ENCODE measurements at places on chromosomes 2 and 18.

GRCh38 chr2:196088203-196088602 is 19.6 kb upstream of the DNAH7 start:
- peak; percentile 26 for DNase-seq

DNA sequence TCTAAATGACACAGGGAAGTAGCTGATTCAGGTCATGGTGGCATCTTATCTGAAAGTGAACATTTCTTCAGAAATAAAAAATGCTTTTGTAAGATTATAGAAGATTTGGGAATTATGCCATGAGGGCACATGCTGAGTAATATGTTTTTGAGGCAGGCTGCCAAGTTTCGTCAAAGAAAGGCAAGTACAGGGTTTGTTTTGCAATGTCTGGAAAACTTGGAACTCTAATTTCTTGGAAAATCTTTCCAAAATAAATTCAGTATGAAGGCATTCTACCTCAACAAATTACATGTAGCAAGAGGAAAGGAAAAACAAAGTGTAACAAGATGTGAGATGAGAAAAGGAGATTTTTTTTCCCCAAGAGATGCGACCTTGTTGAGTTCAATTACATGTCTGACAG is 167.7 kb downstream of the PLCL1 start:
- no peak for DNase-seq

DNA sequence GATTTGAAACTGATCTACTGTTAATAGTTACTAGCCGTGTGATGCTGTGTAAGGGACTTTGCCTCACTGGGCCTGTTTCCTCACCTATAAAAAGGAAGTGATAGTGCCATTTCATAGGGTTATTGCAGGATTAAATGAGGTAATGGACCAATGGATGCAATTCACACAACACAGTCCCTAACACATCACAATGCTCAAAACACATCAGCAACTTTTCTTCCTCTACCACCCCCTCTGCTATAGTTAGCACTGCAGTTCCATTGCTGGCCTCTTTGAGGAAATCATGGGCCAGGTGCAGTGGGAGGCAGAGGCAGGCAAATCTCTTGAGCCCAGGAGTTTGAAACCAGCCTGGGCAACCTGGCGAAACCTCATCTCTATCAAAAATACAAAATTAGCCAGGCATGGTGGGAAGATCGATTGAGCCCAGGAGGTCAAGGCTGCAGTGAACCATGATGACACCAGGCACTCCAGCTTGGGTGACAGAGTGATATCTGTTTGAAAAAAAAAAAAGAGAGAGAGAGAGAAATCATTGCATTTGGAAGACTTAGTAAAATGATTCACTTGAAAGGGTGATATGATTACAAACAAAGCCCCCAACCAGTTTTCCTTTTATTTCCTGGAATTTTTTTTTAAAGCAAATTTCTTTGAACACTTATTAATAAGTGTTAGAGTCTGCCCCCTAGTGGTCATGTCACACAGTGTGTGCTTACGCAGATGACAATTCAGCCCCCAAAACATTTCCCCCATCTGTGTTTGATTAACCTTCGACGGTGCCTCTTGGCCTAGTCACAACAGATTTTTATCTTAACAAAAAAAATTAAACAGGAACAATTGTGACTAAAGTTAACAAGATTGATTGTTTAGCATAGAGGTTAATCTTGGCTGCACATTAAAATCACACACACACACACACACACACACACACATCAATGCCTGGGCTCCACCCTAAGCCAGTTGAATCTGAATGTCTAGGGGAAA is 88.6 kb upstream of the BCL11A start:
- DNase-seq = no peak

DNA sequence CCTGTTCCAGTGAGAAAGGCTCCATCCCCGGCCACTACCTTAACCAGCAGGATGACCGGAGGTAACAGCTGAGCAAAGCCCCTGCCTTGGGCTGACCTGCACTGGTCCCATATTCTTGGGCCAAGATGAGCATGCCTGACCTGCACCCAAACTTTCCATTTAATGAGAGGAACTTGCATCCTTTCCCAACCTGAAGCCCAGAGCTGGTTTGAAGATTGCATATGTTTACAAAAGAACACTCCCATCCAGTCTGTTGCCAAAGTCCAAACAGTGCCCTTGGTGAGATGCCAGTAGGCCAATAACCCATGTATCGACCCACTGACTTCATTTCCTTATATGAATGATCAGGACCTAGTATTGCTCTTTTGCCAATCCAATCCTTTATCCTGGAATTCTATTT is 5.5 kb upstream of the NPAS2 start:
- no peak for DNase-seq

GRCh38 chr2:156399224-156399949 is 36.8 kb upstream of the GPD2 start:
- no peak for DNase-seq

DNA sequence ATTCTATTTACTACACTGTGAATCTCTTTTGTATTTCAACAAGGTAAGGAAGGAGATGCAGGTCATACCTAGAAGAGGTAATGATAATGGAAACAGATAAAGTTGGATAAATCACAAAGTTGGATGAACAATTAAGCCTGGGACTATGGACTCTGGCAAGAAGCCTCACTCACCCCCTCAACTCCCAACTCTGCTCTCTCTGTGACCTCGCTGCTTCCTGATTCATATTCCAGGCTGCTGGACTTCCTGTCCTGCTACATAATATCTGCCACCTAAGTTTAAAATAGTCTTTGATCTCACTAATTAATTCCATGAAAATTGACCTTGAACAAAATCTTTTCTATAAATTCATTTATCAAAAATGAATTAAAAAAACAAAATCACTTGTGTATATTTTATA is 215.3 kb downstream of the CALCRL start:
- no peak for DNase-seq

DNA sequence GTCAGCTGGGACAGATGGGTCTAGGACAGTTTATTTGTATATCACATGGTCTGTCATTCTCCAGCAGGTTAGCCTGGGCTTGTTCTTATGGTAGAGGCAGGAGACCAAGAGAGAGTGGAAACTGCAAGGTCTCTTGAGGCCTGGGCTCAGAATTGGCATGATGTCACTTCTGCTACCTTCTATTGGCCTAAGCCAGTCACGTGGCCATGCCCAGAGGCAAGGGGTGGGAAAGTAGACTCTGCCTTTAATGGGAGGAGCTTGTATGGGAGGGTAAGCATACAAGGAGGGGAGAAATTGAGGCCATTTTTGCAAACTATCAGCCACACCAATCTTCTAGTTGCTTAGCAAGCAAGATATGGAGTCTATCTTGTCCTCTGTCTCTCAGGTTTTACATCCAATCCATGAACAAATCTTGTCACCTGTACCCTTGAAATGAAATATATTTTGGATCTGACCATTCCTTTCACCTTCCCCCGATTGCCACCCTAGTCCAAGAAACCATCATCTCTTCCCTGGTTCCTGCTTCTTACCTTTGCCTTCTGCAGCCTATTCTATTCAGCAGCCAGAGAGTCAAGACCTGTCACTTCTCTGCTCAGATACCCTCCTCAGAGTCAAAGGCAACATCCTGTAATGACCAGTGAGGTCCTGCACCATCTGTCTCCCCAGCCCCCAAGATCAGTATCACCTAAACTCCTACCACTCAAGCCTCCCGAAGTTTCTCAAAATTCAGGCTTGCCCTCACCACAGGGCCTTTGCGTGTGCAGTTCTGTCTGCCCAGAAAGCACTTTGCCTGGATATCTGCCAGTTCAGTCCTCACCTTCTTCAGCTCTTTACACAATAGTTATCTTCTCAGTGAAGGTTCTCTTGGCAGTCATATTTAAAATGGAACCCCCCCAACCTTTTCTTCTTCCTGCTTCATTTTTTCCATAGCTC is 240.0 kb downstream of the LOXHD1 start:
- no peak for DNase-seq

GRCh38 chr2:204019572-204020501 is 83.3 kb downstream of the ICOS start:
- peak; percentile 91 for DNase-seq

- DNase-seq = no peak
These were observed 63.6 kb downstream of the COX7A2L start for GRCh38 chr2:42297322-42297936.

DNA sequence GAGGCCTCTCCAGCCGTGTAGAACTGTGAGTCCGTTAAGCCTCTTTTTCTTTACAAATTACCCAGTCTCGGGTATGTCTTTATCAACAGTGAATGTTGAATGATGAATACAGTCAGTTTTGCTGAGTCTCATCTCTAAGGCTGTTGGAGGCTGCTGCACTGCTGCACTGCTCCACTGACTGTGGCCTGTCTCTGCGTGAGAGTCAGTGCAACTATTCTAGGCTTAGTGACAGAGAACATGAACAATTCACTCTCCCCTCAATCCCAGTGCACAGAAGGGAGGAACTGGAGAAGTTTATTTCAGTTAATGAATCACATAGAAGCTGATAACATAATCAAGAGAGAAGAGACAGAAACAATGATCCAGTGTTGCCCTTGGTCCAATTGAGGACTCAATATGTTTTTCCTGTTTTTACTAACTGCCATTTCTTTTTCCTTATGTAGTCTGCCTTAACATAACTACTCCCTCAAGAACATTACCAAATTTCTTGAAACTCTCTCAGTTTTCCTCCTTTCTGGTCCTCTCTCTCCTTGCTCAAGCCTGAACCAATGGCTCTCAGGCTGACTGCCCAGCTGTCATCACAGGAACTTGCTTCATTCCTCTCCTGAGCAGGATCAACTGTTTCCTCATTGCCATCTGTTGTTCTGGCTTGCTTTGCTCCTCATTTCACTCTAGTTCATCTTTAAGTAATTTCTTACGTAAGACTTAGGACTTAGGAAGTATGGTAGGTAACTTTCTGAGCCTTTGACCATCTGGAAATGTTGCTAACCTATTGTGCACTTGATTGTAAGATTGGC is 483.2 kb downstream of the METTL4 start:
- no peak for DNase-seq

DNA sequence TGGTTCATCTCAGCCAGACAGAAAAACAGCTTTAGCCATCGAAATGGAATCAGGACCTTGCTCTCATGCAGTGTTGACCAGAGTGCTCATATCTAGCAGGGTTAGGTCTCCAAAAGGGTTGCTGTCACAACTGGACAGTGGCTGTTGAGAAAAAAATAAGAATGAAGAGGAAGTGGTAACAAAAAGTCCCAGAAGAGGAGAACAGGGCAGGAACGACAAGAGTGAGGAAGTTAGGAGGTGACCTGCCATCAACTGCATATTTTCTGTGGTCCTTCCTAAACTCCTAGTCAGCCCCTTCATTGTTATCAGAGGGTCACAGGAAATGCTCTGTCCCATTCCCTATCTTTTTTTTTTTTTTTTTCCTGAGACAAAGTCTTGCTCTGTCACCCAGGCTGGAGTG is 188.1 kb upstream of the LINC00305 start:
- DNase-seq = no peak

GRCh38 chr2:164430166-164430783 is 191.0 kb downstream of the GRB14 start:
- DNase-seq = no peak

- DNase-seq = no peak
These were observed 90.9 kb downstream of the DOK6 start for GRCh38 chr18:69491576-69491975.
